NCI-H524 treated with DMSO at 0.1 percent for 48 hours (cell line): ENCODE measurements at places on chromosomes 16 and 17.

GRCh38 chr16:78503602-78504001 is 404.1 kb downstream of the WWOX start:
- DNase-seq: peak; percentile 16

- no peak for DNase-seq
These were observed 55.2 kb downstream of the GAN start for GRCh38 chr16:81369888-81370504.

DNA sequence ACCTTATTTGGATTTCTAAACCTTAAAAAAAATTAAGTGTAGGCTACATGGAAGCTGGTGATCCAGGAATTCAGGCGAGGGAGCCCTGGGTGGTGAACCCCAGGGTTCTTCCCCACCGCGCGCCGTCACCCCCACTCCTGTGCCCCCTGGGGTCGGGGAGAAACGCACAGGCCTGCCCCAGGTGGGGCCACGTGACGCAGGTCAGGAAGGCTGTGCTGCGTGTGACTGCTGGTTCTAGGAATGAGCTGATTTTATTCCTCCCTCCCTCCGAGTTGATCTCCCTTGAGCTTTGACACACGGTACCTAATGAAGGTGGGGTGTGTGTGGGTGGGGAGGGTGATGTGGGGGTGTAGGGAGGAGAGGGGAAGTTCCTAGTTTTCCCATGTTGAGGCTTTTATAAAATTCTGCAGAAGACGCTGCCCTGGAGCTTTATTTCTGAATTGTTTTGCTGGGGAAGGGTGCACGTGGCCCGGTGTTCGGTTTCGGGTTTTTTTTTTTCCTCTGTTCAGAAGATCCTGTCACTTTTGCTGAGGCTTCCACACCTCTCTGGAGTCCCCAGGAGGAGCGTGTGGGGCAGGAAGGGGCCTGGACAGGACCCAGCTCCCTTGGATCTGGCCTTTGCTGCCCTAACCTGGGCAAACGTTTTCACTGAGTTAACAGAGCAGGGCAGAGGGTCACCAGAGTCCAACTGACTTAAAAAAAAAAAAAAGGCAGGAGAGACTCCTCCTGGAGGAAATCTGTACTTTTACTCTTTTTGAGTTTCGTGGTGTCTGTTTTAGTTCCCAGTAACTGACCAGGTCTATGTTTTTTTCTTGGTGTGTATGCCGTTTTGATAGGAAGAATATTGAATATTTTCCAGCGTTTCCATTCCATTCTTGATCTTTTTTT is 55.8 kb upstream of the GSE1 start:
- DNase-seq: no peak

DNA sequence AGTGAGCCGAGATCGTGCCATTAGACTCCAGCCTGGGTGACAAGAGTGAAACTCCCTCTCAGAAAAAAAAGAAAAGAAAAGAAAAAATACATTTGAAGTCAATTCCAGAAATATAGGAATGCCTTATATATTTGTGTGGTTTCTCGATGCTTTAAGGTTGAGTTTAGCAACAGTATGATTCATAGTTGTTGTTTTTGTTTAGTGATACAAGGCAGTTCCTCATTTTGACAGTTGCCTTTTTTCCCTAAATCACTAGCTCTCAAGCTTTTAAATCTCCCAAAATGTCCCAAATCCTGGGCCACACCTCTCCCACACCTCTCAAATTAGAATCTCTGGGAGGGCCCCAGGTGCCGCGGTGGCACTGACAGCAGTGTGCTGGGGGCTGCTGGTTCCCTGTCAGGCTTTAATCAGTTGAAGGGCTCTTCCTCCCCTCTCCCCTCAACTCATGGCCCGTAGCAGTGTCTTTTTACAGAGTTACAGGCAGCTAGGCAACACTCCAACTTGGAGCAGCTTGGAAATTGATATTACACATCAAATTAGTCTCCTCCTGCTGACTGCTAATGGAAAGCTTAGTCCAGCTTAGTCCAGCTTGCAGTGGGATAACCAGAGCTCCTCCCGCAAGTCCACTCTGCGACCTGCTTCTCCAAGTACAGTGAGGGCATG is 58.4 kb downstream of the EPN2 start:
- DNase-seq: no peak

DNA sequence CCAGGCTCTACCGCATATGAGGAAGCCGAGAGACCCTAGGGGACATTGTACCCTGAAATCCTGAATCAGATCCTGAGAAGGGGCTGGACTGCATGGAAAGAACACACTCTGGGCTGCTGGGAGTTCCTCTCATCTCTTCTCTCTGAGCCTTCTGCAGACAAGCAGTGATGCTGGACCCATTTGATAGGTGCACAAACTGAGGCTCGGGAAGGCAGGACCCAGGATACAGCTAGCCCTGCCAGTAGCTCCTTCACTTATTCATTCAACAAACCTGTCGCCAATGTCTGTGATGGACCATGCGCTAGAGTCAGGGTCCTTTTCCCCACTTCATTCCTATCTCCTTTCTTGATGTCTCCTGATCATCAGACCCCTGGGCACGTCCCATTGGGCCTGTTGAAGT is 1.9 kb downstream of the SBK1 start:
- no peak for DNase-seq
